ENCODE measurements at places on chromosomes 12 and 14. TPM values are rescaled to one million over a fixed set of nuclear protein-coding genes. Genes with fewer than 3 reads are reported as not detected.

- DNase-seq = no peak
Measured at GRCh38 chr12:63849106-63849620, 4.7 kb downstream of the SRGAP1 start.

- no peak for DNase-seq
Measured at GRCh38 chr12:3458041-3458440, 33.0 kb upstream of the PRMT8 start.

- DNase-seq = no peak
Measured at GRCh38 chr12:4628406-4628805, 20.4 kb downstream of the AKAP3 start.

Gene ATL1
- polyA plus RNA-seq = 8.5 TPM

Gene ABCB9
- 8.2 TPM for polyA plus RNA-seq

Gene SENP1
- 27.4 TPM for polyA plus RNA-seq

Gene SLC11A2
- polyA plus RNA-seq = 54.4 TPM

Gene INF2
- 34.1 TPM for polyA plus RNA-seq

Gene CCND2
- polyA plus RNA-seq = 47.6 TPM

Gene DHRS4
- 53.1 TPM for polyA plus RNA-seq

Gene ANO4
- 2.2 TPM for polyA plus RNA-seq
